ENCODE measurements at places on chromosomes 1 and 21. TPM values are rescaled to one million over a fixed set of nuclear protein-coding genes. Genes with fewer than 3 reads are reported as not detected.

DNA sequence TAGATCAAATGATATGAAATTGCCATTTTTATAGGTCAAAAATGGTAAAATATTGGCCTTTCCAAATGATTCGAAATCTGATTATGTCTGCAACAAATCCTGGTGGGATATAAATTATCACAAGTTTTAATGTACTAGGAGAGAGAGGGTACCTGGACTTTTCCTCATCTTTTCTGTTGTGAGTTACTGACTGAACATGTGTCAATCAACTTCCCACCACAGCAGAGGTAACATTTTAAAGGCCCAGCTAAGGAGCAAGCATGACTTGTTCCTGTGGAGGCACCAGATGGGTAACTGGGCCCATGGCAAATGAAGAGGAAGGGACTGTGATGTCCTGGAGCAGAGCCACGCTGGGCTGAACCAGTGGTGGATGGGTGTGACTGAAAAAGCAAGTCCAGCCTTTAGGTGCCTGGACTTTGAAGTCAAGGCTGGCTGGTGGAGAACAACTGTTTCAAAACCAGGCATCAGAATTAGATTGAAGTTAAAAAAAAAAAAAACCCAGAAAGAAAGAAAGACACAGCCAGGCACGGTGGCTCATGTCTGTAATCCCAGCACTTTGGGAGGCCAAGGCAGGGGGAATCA is 6.6 kb downstream of the MR1 start:
- peaks cover 2% of the 10 kb centered on the region for H3K4me1 ChIP-seq
- H3K27ac ChIP-seq, result no peak overlapping the region
- no peak for DNase-seq
- H3K27me3 ChIP-seq, result no peaks in the 10 kb centered on the region
- no peak overlapping the region for H3K4me3 ChIP-seq
- H3K36me3 ChIP-seq, result no peaks in the 10 kb centered on the region

DNA sequence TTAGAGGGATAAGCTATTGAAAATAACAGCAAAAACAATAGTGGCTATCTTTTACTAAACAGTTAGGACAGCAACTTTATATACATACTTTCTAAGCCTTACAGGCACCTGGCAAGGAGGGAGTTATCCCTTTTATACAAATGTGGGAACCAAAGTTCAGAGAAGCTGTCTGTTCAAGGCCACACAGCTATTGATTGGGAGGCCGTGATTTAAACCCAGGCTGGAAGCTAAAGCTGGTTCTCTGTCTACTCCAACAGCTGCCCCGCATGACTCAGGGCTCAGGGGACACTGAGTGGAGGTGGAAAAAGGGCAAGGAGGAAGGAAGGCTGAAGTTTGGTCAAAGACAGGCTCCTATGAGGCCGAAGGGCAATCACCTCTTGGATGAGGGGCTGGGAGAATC is 26.7 kb downstream of the KCNA2 start:
- no peaks in the 10 kb centered on the region for H3K27me3 ChIP-seq
- peaks cover 6% of the 10 kb centered on the region for H3K4me1 ChIP-seq
- no peak overlapping the region for H3K4me3 ChIP-seq
- no peaks in the 10 kb centered on the region for H3K36me3 ChIP-seq

GRCh38 chr1:27634985-27635367 is at the start of gene FGR:
Gene FGR (minus strand): TSS chr1:27635185. CDS start chr1:27623916, 11,269 bp downstream.
- DNase-seq, result no peak
- H3K27ac ChIP-seq, result no peak within 1 kb of the TSS
- H3K36me3 ChIP-seq, result no peaks in the 10 kb centered on the region

The MAN1A2 gene
- total RNA-seq, result 48.1 TPM

DNA sequence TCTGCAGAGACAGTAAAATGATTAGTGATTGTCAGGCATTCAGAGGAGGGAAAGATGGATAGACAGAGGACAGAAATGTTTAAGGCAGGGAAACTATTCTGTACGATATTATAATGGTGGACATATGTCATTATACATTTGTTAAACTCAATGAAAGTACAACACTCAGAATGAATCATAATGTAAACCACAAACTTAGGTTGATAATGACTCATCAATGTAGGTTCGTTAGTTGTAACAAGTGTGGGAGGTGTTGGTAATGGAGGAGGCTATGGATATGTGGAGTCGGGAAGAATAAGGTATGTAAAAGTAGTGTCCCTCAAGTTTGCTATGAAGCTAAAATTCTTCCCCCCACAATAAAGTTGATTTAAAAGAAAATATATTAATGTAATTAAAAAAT is 455.0 kb downstream of the BRINP3 start:
- no peak overlapping the region for H3K4me3 ChIP-seq
- no peak overlapping the region for H3K27ac ChIP-seq
- no peak for DNase-seq

The OR2L3 gene
- 0.23 TPM for total RNA-seq

Measured in ovary (tissue), 10 donors.